K562 (cell line): ENCODE measurements at places on chromosomes 1 and 21.

GRCh38 chr1:204867666-204868339 is 2.9 kb upstream of the NFASC start:
- DNase-seq = no peak

- DNase-seq = no peak
These were observed 24.7 kb upstream of the RWDD3 start for GRCh38 chr1:95209291-95209690.

- no peak for DNase-seq
These were observed 33.7 kb upstream of the IFI44L start for GRCh38 chr1:78586572-78586971.

GRCh38 chr1:214547747-214548146 is 3.7 kb downstream of the PTPN14 start:
- DNase-seq = no peak

DNA sequence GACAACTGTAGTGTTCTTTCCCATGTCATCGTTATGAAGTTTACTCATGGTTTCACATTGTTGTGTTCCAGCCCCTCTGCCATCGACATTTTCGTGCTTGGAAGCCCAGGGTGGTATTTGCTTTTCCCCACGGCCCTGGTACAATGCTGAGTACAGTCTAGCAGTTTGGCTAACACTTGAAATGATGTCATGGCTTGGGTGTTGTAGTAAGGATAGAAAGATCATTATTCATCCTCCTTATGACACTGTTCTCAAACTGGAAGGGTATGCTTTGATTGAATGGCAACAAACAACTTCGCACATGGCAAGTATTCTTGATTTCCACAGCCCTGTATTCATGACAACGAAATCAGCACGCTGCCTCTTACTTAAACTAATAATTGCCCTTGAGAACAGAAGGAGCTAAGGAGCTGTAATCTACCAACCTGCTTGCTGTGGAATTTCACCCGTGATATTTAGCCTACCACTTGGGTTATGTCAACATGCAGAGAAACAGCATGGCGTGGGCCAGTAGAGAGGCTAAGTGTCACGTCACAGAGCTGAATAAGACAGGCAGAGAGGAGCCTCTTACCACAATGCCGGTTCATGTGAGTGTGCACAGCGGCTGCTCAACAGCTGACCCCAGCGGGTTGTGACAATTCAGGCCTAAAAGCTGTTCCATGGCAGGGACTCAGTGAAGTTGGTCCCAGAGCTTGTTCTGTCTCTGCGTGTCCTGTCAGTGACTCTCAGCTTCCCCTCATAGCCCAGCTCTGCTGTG is 73.9 kb downstream of the KCNJ6 start:
- DNase-seq = no peak

GRCh38 chr1:207152792-207153468 is 48.9 kb downstream of the C4BPA start:
- no peak for DNase-seq

DNA sequence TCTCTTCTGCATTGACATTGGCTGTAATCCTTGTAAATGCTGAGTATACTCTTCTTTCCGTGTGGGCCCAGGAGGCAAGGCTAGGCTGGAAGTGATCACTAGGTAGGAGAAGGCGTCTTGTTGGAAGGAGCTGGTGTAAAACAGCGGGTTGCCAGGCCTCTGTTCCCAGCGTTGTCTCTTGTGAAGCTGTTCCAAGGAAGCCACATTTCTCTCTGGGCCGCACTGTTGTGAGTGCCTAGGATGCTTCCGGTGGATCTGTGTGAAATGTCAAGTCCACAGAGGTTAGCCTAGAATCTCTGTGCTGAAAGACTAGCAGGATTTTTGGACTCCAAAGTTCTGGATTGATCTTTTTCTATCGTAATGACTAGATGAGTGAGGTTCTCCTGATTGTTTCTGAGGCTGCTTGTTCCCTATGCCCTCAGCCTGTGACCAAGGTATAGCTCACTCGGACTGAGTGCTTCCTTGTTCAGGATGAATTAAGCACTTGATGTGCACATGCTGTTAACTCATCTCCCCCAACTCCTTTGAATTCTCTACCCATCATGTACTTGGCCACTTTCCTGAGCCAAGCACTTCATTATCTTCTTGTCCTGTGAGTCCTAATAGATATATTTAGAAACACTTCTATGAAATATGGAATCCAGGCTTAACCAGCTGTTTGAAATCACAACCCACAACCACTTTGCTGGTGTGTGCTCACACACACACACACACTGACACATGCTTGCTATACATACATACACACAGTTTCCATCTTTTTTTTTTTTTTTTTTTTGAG is 63.3 kb downstream of the PBX1 start:
- no peak for DNase-seq

GRCh38 chr1:160746836-160747500 is 7.9 kb downstream of the SLAMF7 start:
- no peak for DNase-seq

DNA sequence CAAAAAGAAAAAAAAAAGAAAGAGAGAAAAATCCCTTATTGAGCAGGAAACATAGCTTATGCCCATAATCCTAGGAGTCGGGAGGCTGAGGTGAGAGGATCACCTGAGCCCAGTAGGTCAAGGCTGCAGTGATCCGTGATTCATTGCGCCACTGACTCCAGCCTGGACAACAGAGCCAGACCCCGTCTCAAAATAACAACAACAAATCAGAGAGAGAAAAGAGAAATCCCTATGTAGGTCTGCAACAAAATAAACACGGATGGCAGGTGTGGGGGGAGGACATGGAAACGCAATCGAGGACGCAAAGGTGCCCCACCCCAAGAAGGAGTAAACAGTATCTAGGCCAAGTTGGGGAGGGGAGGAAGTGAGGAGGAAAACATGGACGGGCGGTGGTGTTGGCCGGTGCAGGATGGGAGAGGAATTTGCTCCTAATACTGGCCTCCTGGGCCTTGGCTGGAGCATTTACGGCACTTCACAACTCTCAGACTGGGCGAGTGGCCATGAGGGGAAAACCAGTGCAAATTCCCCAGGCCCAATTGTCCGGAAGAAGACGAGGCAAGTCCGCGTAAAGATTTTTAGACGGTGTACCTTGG is 609 bp upstream of the CHTOP start:
- DNase-seq = peak; percentile 39

DNA sequence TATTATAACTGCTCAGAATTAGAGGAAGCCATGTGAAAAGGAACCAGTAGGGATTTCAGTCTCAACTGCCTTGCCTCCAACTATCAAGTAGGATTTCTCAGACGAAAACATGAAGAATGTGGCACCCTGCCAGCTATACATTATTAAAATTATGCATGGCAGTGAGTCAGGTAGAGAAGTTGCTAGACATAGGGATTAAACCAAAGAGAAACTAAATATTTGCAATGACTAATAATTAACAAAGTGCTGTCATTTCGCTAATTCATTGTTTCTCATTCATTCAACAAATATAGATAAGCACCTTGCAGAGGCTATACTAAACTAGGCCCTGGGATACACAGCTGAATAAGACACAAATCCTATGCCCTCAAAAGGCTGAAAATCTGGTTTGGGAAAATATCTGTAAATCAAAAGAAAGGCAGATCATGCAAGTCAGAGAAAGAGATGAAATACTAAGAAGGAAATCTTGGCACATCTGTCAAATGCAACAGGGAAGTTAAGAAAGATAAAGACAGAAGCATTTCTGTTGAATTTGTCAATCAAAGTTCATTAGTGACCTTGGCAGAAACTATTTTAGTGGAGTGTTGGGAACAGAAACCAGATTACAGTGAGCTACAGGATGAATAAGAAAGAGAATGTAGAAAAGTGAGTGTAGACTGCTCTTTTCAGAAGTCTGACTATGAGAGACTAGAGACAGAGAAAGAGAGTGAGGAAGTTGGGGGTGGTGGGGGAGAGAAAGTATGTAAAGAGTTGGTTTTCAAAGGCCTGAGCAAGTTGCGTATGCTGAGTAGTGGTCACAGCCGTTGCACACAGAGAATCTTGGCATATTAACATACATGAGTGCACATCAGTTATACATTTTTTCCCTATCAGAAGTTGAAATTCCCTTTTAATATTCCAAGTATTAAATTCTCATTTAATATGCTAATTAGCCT is 14.7 kb upstream of the NBPF11 start:
- peak; percentile 4 for DNase-seq

DNA sequence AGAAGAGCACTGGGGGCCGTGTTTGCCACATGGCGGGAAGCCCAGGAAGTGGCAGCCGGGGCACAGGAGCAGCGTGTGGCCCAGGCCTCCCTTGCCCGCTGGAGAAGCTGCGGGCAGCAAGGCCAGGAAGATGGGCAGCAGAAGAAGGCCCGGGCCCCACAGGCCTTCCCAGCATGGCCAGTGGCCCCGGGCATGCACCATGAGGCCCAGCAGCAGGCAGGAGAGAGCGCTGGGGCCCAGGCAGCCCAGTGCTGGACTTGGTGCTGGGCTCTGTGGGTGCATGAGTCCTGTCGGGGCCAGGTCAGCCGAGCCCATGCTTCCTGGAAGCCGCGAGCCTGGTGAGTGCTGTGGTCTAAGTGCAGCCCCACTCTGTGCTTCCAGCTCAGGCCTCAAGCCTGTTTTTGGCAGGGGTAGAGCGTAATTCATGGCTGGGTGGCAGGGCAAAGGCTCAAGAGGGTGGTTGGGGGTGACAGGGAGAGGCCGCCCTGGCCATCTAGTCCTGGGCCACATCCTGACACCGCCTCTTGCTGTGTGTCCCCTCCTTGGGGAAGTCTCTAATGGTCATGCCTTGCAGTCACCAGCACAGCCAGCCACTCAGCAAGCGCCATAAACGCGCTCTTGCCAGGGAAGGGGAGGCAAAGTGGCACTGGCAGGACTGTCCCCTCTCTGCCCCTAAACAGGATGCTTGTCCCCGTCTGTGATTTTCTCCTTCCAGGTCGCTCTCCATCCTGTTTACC is 21.3 kb downstream of the MTHFR start:
- no peak for DNase-seq

DNA sequence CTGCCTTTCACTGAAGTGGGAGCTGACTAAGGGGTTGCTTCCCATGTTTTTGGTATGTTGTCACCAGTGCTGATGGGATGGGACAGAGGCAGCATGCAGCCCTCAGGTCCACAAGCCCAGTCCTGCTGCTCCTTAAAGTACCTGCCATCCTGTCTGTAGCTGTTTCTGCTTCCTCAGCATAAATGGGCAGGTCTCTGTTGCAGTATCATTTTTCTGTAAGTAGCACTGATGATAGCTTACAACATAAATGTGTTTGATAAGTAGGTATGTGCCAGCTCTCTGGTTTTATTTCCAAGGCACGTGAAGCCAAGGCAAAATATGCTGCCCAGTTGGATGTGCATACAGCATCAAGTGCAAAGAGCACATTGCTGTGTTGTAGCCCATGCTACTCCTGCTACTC is 173.0 kb downstream of the VPS13D start:
- DNase-seq = no peak

DNA sequence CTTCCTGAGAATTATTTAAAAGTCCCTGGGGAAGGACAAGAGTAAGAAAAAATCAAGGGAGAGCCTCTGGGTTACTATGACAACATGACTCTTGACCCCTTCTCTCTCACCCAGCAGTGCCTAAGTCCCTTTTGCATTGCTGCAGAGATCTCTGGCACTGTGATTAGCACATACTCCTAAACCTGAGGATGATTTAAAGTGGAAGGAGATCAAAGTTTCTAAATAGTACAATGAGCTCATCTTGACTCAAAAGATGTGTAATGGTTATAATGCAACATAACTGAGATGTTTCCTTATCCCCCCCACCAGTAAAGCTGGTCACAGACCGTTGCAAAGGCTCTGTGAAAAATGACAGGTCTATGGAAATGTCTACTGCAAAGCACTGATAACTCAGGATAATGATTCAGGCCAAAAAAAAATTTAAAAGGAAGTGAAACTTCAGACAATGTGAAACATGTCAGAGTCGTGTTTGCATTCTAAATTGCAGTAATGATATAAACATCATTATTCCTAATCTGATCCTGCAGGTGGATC is 519.2 kb downstream of the KIF26B start:
- no peak for DNase-seq

DNA sequence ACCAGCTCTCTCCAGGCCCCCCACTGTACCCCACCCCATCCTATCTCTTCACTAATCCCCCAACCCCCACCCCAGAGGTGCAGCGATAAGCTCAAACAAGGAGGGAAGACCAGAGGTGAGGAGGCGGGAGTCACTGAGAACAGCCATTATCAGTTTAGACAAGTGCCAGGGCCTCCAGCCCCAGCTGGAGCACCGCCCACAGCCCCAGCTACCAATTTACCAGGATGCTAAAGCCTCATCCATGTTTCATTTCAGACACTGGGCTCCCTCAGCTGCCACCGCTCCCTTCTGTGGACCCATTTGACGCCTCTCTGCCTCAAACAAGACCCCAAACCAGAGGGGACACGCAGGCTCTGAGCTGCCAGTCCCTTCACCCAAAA is 80.6 kb downstream of the DISP3 start:
- no peak for DNase-seq

- DNase-seq = no peak
These were observed 2.7 kb downstream of the HUNK start for GRCh38 chr21:31875496-31876015.

DNA sequence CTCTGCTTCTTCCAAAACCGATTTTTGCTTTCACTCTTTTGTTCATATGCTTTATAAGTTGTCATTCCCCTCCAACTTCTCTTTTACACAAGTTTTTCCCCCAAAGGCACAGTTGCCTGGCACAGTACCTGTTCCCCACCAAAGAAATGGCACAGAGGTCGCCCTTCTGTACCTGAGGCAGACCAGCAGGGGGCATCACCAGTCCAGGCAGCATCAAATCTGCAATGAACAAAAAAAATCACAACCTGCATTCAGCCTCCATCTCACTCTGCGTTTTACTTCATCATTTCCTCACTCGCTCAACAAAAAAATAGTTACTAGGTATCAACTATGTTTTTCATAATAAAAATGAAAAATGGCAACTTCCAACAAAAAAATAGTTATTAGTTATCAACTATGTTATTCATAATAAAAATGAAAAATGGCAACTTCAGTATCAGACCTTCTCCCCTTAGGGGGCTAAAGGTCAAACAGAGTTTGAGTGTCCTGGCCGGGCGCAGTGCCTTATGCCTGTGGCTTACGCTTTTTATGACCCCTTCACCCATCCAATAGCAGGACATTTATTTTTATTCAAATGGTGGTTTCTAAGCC is 4.1 kb downstream of the EIF2D start:
- peak; percentile 67 for DNase-seq

- no peak for DNase-seq
These were observed 553.3 kb upstream of the USP24 start for GRCh38 chr1:55768327-55768952.

DNA sequence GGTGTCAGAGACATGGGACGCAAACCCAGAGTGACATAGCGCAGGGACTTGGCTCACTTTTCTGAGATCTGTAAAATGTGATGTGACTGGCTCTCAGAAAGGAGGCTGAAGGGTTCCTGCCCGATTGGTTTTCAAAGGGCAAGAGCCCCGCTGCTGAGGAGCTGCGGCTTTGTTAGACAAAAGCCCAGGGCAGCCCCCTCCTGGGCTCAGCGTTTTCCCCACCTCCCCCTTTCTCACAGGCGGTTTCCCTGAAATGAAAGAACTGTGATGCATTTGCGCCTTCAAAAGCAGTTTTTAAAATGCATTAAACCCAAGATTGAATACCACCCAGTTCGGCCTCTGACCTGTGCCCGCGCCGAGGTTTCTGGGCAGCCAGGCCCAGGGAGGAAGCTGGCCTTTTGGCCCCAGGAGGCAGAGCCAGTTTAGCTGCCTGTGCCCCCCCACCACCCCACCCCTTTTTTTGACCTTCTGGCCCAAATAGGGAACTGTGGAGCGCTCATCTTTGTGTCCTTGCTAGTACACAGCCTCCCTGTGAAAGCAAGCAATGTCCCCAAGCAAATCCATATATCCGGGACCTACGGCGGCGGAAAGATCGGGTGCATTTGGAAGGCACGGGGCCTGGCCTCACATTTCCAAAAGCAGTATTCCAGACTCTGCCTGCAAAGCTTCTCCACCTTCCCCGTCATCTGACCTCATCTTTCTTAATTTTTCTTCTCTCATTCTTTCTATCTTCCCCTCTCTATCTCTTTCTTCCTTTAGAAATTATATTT is 28.6 kb downstream of the CD247 start:
- no peak for DNase-seq
